T-cell (primary cell): ENCODE measurements at places on chromosomes 12 and 14. TPM values are rescaled to one million over a fixed set of nuclear protein-coding genes. Genes with fewer than 3 reads are reported as not detected.

CRADD gene
- 11.4 TPM for total RNA-seq

ITGB7 gene
- total RNA-seq = 355 TPM

B4GALNT3 gene
- total RNA-seq = 2.8 TPM

CCDC198 gene
- total RNA-seq = not detected

TPPP2 gene
- not detected for total RNA-seq

KCNA5 gene
- total RNA-seq = not detected

MAPKAPK5 gene
- total RNA-seq = 65.3 TPM

SBNO1 gene
- 42.1 TPM for total RNA-seq

MYO1H gene
- not detected for total RNA-seq

GLI1 gene
- total RNA-seq = 1.6 TPM

ERBB3 gene
- 0.93 TPM for total RNA-seq

NEDD1 gene
- total RNA-seq = 23.6 TPM

GRCh38 chr14:96584907-96585671, 82.9 kb downstream of the PAPOLA start:
- no peaks in the 10 kb centered on the region for H3K36me3 ChIP-seq
- DNase-seq = no peak
- H3K4me1 ChIP-seq = peaks cover 3% of the 10 kb centered on the region

GRCh38 chr14:101602466-101602840, 41.2 kb downstream of the DIO3 start:
- no peak overlapping the region for H3K4me3 ChIP-seq
- no peak overlapping the region for H3K27ac ChIP-seq

GRCh38 chr12:104533134-104533533, 76.4 kb downstream of the CHST11 start:
- no peak for DNase-seq
- no peak overlapping the region for H3K4me3 ChIP-seq
- H3K27ac ChIP-seq = no peak overlapping the region

GRCh38 chr12:122545855-122546254, 18.8 kb downstream of the KNTC1 start:
- H3K27ac ChIP-seq = no peak overlapping the region
- no peaks in the 10 kb centered on the region for H3K27me3 ChIP-seq
- H3K4me3 ChIP-seq = no peak overlapping the region
- no peak for DNase-seq
- no peaks in the 10 kb centered on the region for H3K4me1 ChIP-seq
- peaks cover 8% of the 10 kb centered on the region for H3K36me3 ChIP-seq

GRCh38 chr12:118689793-118690192, 291.5 kb upstream of the SRRM4 start:
- no peak for DNase-seq
- H3K27ac ChIP-seq = no peak overlapping the region
- no peaks in the 10 kb centered on the region for H3K4me1 ChIP-seq

DNA sequence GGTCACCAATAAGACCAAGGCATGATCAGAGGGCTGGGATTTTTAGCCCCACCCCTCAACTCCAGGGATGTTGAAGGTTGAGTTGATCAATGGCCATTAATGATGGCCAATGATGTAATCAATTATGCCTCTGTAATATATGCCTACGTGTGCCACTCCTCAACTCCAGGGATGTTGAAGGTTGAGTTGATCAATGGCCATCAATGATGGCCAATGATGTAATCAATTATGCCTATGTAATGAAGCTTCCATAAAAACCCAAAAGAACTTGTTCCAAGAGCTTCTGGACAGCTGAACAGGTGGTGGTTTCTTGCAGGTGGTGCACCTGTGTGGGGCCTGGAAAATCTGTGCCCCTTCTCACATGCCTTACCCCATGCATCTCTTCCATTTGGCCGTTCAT, 33.2 kb downstream of the KLRG1 start:
- no peak overlapping the region for H3K4me3 ChIP-seq
- peak overlapping the region; percentile 95 for H3K27ac ChIP-seq
- no peak for DNase-seq
- H3K36me3 ChIP-seq = no peaks in the 10 kb centered on the region

DNA sequence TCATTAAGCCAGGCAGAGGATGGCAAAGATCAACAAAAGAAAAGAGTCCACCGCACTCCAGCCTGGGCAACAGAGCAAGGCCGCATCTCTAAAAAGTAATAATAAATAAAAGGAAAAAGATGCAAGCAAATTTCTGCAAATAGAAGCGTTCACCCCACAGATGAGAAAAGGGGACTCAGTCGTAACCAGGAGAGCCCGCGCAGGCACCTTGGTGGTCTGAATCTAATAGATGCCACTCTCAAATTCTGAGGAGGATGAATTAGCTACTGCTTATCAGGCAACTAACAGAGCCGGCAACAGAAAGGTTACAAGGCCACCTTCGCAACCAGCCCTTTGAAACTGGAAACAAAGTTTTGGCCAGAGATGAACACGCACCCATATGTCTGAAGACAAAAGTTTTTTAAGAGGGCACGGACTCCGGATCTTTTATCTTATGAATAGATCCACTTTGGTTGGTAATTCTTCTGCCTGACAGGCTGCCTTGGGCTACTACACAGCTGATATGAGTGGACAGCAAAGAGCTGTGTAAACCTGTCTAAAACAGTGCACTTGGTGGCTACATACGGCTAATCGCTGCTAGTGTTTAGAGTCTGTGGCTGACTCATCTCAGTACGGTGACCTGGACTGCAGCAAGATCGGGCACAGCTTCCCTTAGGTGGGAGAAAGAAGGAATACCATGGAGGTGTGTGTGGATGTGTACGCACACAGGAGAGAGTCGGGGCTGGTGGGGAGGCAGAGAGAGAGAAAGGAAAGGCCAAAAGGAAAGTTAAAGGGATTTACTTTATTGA, 32.9 kb upstream of the TTC7B start:
- H3K27me3 ChIP-seq = peaks cover 2% of the 10 kb centered on the region
- no peak overlapping the region for H3K27ac ChIP-seq
- H3K36me3 ChIP-seq = no peaks in the 10 kb centered on the region
- no peak overlapping the region for H3K4me3 ChIP-seq

GRCh38 chr14:28608851-28609828, 157.4 kb upstream of the FOXG1 start:
- DNase-seq = no peak
- no peaks in the 10 kb centered on the region for H3K4me1 ChIP-seq
- H3K36me3 ChIP-seq = no peaks in the 10 kb centered on the region
- no peak overlapping the region for H3K4me3 ChIP-seq
- H3K27me3 ChIP-seq = no peaks in the 10 kb centered on the region

DNA sequence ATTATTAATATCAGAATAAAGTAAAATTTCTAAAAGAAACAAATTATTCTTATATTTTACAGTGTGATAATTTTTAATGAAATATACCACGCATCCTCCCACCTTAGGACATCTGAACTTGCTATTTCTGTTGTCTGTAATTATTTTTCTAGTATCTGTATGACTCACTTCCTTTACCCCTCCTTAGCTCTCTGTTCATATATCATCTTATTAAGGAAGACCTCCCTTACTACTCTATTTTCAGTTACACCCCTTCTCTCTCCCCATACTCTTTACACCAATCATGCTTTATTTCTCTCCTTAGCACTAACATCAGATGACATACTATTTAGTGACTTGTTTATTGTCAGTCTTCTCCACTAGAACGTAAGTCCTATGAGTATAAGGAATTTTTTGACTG, 34.2 kb upstream of the C12orf50 start:
- H3K4me1 ChIP-seq = no peaks in the 10 kb centered on the region
- H3K36me3 ChIP-seq = peaks cover 16% of the 10 kb centered on the region
- H3K27ac ChIP-seq = no peak overlapping the region
- DNase-seq = no peak
- H3K4me3 ChIP-seq = no peak overlapping the region

- H3K4me1 ChIP-seq = peaks cover 3% of the 10 kb centered on the region
- H3K36me3 ChIP-seq = no peaks in the 10 kb centered on the region
- no peak overlapping the region for H3K27ac ChIP-seq
- DNase-seq = no peak
These were observed 117.9 kb upstream of the MED13L start for GRCh38 chr12:116395396-116395795.
